Activated CD4-positive, alpha-beta T cell treated with anti-CD3 and anti-CD28 coated beads for 36 hours (primary cell): ENCODE measurements at places on chromosomes 4 and X. TPM values are rescaled to one million over a fixed set of nuclear protein-coding genes. Genes with fewer than 3 reads are reported as not detected.

The ARHGEF38 gene
- total RNA-seq: not detected

DNA sequence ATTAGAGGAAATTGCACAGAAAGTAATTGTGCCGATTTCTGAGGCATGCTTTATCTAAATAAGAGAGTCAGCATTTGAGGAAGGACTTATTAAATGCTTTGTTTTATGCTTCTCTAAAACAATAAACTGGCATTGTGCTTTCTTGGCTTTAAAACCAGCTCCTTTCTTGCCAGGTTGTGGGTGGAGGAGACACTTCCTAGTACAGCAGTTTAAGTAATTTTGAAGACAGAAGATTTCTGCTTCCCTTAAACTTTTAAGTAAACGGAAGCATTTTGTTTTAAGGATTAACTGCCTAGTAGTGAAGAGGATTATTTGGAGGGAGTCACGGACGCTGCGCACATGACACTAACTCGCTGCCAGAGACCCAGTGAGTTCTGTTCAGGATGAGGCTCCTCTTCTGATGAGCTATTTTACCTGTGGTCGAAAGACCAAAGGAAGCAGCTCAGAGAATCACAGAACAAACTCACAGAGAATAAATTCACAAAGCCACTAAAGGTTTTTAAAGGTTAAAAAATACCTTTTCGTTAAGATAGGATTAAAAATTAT lies 169.5 kb downstream of the TLL1 start:
- no peak for DNase-seq

DNA sequence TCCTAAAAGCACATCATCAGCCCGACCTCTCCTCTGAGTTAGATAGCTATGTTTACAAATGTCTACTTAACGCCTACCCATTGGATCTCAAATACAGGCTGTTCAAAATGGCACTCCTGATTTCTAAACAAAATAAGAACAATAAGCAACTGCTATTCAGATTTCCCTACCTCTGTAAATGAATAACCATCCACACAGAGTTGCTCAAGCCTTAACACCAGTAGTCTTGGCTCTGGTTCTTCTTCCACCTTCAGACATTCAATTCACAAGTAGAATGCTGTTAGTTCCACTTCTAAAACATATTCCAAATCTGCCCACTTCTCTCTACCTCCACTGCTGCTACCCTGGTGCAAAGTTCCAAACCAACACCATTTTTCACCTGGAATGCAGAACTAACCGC lies 27.1 kb upstream of the DCLK2 start:
- no peak for DNase-seq

- no peak for DNase-seq
These were observed 187.7 kb upstream of the LNX1 start for GRCh38 chr4:53779025-53779424.

- peak; percentile 79 for DNase-seq
These were observed 41.0 kb upstream of the GATB start for GRCh38 chr4:151801547-151802516.

DNA sequence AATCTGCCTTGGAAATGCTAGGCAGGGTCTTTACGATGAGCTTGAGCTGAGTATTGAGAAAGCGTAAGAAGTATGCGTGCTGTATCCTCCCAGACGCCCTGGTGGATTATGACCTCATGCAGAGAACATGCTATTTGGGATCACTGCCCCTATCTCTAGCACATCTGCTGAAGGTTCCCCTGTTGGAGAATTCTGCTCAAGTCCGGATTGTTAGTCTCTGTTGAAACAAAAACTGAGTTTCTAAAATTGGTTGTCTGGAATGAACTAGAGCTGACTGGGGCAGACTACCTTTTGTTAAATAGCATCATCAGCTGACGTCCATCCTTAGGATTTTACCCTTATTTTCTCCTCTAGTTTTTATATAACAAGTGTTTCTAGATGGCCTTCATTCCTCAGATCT lies 7.5 kb downstream of the FHDC1 start:
- no peak for DNase-seq

DNA sequence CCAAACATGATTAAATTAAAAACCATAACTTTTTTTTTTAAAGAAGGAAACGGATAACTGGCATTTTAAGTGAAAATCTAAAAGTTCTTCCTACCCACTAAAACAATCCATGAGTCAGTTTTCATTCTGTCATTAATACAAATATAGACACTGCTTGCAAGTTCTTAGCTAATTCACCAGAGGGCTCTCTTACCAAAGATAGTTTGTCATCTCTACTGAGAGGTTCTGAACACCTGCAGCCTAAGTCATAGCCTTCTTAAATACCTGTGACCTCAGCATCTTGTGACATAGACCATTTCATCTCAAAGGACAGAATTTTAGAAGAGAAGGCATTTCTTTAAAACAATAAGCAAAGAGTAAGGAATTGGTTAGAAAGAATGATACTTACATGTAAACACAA lies 65.3 kb upstream of the FAM120C start:
- no peak for DNase-seq

GRCh38 chr4:136699905-136700304 lies 832.4 kb downstream of the PCDH18 start:
- DNase-seq: no peak

DNA sequence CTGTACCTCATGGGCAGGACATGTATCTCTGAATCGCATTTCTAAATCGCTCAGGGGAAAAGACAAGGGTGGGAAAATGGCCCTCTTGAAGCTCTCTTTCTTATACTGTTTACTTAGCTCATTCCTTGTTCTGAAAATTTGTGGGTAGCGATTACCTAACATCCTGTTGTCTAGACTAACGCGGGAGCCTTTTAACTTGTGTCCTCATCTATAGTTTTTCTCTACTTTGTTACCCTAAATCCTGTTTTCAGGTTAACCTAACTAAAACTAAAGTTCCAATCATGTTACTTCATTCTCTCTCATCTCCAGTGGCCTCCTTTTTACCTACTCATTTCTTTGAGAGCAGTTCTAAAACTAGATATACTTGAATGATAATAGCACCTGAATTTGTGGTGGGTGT lies 45.0 kb downstream of the SNX25 start:
- no peak for DNase-seq

DNA sequence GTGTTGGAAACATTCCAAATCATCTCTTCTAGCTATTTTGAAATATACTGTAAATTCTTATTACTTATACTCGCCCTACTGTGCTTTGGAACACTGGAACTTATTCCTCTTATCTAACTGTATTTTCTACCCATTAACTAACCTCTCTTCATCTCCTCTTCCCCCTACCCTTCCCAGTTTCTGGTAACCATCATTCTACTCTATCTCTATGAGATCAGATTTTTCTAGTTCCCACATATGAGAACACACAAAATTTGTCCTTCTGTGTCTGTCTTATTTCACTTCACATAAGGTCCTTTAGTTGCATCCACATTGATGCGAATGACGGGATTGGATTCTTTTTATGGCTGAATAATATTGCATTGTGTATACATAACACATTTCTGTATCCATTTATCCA lies 1003.8 kb upstream of the INTU start:
- no peak for DNase-seq

DNA sequence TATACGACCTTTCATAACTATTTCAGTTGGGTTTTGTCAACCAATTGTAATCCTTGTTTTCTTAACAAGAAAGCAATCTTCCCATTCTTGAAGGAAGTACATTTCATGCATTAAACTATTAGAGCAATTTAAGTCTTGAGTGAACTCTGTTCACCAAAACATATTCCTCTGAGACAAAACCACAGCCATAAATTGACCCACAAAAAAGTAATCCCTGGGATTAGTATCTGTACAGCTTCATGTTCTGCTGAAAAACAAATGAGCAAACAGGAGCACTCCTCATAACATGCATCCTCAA lies 207.0 kb upstream of the PDE5A start:
- DNase-seq: no peak

DNA sequence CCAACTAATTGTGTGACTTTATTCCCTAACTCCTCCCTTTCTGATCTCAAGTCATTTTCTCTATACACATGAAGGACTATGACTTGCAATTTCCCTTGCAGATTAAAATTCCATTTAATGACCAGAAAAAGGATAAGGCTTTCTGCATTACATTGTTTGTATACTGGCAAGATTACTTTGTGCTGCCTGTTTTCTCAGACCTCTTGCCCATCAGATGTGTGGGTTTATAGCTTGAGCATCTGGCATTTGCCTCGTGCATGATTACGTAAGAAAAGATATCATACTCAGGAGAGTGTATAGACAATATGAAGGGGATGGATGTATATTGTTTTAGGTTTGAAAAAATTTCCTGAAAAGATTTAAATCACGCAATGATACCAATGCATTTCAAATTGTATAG lies 593.8 kb upstream of the SLIT2 start:
- no peak for DNase-seq

The GABRE gene
- total RNA-seq: not detected

The LYAR gene
- 74.3 TPM for total RNA-seq

The SSX3 gene
- total RNA-seq: not detected

The USP17L15 gene
- total RNA-seq: not detected

DNA sequence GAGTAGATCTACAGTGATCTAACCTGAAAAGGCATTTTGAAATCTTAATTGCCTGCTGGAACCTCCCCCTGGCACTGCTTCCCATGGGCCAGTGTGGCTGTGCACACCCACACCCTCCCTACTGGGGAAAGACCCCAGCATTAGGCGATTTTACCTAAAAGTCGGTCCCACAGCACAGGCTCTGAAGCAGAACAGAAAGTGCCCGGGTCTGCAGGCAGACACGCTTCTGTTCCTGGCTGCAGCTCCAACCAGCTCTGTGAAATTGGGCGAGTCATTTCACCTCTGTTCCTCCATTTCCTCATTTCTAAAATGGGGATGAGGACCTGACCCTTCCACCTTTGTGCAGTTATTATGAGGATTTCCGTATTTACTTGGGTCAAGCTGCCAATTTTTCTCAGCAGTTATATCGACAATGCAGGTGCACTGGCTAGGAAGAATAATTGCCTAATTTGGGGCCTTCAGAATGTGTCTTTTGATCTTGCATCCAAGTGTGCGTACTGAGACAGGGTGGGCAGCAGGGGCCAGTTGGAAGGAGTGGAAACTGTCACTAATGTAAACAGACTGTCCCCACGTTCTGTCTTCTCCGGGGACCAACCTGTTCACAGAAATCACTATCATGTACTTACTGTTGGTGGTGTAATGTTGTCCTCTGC lies 7.1 kb downstream of the KLF3 start:
- peak; percentile 33 for DNase-seq

The PF4V1 gene
- total RNA-seq: not detected

The ZFYVE28 gene
- 8.7 TPM for total RNA-seq

GRCh38 chr4:40196724-40197281 lies at the start of gene RHOH:
TSS of gene RHOH (plus strand) at chr4:40197031. CDS start at chr4:40243387, 46,356 bp downstream.
- DNase-seq: peak; percentile 85

- no peak for DNase-seq
These were observed 47.4 kb downstream of the TEX13A start for GRCh38 chrX:105173071-105173470.

- DNase-seq: no peak
These were observed 5.1 kb upstream of the ARHGAP36 start for GRCh38 chrX:131053076-131053475.

GRCh38 chrX:71017396-71017939 lies 50.7 kb downstream of the SNX12 start:
- no peak for DNase-seq

GRCh38 chr4:128725405-128726055 lies 84.0 kb upstream of the JADE1 start:
- no peak for DNase-seq

The UVSSA gene
- 18.1 TPM for total RNA-seq

- no peak for DNase-seq
These were observed 8.0 kb downstream of the IBSP start for GRCh38 chr4:87807402-87807801.
